ENCODE measurements at places on chromosomes 3 and 15. TPM values are rescaled to one million over a fixed set of nuclear protein-coding genes. Genes with fewer than 3 reads are reported as not detected.
A peak's percentile ranks its signal among the peaks of the same experiment; 100 is the strongest.

Gene ARHGAP31
- 35.7 TPM for total RNA-seq

Gene PLIN1
- total RNA-seq, result 3.9 TPM

Gene SPINT1
- 0.59 TPM for total RNA-seq

Gene STRC
- 0.24 TPM for total RNA-seq

GRCh38 chr3:110711851-110712516 lies 359.6 kb upstream of the NECTIN3 start:
- DNase-seq, result no peak

- DNase-seq, result peak; percentile 91
Measured at GRCh38 chr3:46935168-46935858, 41.2 kb downstream of the CCDC12 start.

DNA sequence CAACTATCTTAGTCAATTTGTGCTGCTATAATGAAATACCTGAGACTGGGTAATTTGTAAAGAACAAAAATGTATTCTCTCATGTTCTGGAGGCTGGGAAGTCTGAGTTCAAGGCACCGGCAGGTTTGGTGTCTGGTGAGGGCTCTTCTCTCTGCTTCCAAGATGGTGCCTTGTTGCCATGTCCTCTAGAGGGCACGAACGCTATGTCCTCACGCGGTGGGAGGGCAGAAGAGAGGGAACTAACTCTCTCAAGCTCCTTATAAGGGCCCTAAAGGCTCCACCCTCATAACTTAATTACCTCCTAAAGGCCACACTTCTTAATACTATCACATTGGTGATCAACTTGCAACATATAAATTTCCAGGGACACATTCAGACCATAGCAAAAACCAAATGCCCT lies 108.4 kb downstream of the ADAMTSL3 start:
- no peak for DNase-seq

DNA sequence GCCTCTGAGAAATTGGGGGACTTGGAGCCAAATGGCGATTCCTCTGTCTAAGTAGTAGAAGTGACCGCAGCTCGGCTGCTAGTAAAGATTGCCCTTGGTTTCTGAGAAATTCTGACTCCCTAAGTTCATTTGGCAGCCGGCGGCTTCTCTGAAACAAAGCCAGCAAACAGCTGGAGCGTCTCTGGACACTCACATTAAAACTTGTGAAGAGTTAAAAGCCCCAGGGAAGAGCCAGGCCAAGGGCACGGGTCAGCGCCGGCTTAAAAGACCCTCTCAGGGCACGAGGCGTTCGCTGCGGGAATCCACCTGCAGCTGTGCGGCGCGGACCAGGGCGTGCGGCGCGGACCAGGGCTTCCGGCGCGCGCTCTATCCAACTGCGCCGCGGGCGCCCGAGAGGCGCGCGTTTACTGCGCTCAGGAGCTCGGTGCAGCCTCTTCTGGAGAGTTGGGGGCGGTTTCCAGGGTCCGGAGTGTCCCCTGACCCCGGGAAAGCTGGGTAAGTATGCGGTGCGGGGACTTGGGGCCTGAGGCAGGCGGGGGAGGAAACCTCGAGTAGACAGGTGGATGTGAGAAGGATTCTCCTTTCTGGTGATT lies at the start of gene COL6A5:
Gene COL6A5 (plus strand): TSS at position 186 of the 593 bp plus-strand sequence. CDS start 27,967 bp downstream, outside the sequence.
- no peak for DNase-seq

GRCh38 chr3:48140336-48140757 lies 47.9 kb downstream of the CDC25A start:
- DNase-seq, result no peak

- no peak for DNase-seq
Measured at GRCh38 chr3:25288413-25288812, 139.7 kb upstream of the RARB start.

GRCh38 chr3:180253283-180253682 lies 216.5 kb upstream of the PEX5L start:
- no peak for DNase-seq

DNA sequence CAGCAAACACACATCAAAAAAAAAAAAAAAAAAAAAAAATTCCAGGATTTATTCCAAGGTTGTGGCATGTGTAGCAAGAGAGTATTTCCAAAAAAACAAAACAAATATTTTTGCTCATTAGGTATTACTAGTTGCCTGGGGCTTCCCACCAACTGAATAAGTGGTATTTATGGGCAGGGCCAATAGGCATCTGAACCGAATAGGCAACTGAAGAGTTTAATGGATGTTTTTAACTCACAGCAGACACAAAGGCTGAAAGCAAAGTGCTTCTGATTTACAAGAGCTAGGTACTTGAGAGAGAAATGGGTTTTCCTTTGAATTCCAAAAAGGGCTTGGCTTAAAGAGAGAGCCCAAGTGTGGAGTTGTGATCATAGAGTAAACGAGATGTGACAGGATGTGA lies 21.4 kb downstream of the EIF4E3 start:
- DNase-seq, result no peak
